ENCODE measurements at places on chromosomes 12 and 14.
A peak's percentile ranks its signal among the peaks of the same experiment; 100 is the strongest.

GRCh38 chr12:27771481-27772327 is 8.3 kb upstream of the KLHL42 start:
- no peak for DNase-seq

DNA sequence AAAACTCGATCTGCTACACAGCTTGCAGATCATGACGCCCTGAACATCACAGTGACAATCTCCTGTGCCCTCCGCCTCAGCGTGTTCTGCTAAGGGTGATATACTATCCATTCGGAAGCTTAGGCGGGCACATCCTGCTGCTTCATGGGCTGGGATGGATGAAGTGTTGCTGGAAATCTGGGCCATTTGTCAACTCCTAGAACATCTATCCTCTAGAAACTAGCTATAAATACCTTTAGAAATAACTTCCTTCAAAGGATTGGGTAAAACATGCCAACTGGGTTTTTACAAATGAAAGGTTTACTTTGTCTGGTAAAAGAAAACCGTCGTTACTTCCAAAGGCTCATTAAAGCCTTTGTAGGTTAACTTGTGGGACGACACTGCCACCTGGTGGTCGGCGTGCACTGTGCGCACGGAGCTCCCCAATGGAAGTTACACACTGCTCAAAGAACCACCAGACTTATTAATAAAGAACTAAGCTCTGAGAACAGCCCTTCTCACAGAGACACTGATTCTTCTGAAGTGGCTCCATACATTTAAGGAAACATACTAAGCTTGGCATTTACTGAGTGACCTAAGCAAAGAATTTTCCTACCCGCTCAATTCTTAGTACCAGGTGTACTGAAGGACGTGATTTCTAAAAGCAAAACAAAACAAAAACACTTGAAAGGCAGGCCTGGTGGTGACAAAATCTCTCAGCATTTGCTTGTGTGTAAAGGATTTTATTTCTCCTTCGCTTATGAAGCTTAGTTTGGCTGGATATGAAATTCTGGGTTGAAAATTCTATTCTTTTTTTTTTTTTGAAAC is 21.6 kb upstream of the CACNA2D4 start:
- DNase-seq: peak; percentile 25

DNA sequence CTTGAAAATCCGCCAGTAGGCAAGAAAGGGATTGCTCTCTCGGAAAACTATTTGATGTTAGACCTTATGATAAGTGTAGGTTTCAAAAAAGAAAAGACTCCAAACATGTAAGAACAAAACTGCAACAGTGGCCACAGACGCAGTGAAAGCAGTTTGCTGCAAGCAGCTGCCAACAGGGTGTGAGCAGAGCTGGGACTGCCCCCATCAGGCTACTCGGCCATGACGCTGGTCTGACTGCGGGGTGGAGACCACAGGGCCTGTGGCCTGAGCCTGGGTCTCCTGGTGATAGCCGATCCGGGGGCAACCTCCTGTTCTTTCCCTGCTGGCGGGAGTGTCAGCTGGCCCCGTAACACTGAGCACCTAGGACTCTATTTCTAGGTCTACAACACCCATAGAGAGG is 63.2 kb downstream of the AMN start:
- DNase-seq: no peak

DNA sequence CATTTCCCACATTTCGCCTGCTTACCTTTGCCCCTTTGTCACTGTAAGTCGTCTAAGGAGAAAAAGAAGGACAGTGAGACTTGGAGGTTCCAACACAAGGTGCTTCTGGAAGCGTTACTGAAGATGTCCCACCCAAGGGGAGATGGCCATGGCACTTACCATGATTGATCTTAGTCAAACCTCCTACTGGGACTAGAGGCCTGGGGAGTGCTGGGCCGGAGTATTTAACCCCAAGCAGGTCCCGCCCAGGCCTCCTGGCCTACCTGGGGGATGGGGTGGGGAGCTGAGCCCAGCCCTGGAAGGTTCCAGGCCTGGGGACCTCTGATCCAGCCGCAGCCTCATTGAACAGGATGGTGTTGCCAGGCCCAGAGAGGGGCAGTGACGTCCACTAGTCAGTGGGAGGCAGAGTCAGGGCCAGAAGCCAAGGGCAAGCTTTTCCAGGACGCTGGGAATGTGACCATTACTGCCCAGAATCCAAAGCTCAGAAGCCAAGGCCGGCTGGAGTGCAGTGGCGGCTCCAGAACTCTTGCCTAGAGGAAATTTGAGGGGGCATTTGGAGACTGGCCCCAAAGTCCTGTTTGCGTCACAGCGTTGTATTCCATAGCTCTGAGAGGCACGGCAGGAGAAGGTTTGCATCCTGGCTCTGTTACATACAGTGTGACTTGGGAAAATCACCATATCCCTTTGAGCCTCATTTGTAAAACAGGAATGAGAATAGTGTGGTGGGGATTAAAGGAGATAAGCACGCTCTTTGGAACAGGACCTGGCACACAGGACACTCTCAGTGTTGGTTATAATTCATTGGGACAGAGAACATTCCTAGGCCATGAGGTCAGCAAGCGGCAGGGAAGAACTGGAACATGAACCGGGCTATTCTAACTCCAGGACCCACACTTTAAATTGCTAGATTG is at the start of gene HPD:
HPD (minus strand) TSS at position 198 of the 911 bp plus-strand sequence; CDS start at position 162, 36 bp downstream.
- no peak for DNase-seq

GRCh38 chr14:68736471-68736871 is 56.4 kb downstream of the ZFP36L1 start:
- no peak for DNase-seq

All from keratinocyte (primary cell).